Adrenal gland (tissue), 19 donors: ENCODE measurements at places on chromosomes 6 and 20. TPM values are rescaled to one million over a fixed set of nuclear protein-coding genes. Genes with fewer than 3 reads are reported as not detected.
A peak's percentile ranks its signal among the peaks of the same experiment; 100 is the strongest.

- DNase-seq, result no peak
Measured at GRCh38 chr6:36269834-36270705, at the start of gene PNPLA1. TSS of gene PNPLA1 (plus strand) at chr6:36270060. CDS start at chr6:36270460, 400 bp downstream.

- peak; percentile 59 for DNase-seq
Measured at GRCh38 chr6:139748353-139749146, 374.1 kb upstream of the CITED2 start.

DNA sequence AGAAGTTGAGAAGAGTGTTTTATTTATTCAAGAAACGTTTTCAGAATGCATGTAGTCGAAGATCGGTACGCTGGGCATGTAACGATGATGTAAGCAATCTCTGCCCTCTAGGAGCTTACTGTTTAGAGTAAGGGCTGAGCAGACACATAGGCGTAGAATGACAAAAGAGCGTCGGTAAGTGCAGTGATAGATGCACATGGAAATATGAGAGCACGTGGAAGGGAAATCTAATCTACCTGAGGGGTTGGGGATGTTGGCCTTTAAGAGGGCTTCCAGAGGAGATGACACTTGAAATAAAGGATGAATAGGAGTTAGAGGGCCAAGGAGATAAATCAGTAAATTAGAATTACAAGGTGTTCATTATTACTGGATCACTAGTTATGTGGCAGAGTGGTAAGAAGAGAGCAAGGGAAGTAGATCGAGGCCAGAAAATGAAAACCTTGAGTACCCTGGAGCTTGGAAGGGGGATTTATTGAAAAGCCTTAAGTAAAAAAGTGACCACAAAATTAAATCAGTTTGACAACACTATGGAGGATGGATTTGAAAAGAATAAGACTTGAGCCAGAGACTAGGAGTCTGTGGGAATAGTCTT lies 782 bp downstream of the TRMT11 start:
- no peak for DNase-seq

DNA sequence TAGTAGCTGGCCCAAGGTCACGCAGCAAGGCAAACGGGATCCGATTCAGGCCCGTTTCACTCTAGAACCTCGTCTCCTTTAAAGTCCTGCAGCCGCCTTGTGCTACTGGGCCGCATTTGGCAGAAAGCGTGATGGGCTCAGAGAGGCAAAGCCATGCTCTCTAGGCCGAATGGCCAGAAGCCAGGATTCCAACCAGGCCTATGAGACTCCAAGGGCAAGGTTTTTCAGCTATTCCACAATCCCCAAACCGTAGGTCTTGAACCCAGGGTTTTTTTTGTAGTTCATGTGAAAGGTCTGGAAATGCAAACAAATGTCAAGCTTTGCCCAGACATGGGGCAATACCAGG lies 174.1 kb downstream of the PREX1 start:
- peak; percentile 70 for DNase-seq

DNA sequence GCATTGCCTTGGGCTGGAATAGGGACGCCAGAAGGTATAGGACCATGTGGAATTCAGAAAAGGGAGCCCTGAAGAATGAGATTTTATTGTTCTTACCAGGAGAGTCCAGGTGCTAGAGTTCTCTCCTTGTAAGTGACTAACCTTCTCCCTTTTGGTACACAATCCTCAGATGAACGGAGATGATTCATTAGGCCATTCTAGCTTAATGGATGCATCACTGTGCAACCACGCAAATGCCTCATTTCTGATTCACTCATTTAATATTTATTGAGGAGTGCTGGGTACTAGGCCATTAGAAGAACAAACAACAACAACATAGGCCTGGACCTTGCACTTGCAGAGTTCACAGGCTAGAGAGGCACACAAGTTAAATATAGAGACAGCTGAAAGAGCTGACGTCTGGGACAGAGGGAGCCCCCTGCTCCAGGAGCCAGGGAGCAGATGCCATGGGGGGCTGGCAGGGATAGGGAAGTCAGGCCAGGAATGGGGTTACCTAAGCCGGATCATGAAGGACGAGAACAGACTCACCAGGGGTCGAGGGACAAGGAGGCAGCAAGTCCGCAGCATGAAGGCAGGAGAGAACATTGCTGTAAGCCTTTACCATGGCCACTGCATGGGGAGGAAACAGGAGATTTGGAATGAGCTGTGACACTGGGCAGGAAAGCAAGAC lies 179.5 kb upstream of the AKAP12 start:
- DNase-seq, result no peak

- no peak for DNase-seq
Measured at GRCh38 chr6:7060769-7061516, 46.8 kb upstream of the RREB1 start.

- no peak for DNase-seq
Measured at GRCh38 chr6:163835439-163836171, 421.1 kb downstream of the QKI start.

GRCh38 chr20:49326026-49326425 lies 48.2 kb upstream of the ZNFX1 start:
- no peak for DNase-seq

DNA sequence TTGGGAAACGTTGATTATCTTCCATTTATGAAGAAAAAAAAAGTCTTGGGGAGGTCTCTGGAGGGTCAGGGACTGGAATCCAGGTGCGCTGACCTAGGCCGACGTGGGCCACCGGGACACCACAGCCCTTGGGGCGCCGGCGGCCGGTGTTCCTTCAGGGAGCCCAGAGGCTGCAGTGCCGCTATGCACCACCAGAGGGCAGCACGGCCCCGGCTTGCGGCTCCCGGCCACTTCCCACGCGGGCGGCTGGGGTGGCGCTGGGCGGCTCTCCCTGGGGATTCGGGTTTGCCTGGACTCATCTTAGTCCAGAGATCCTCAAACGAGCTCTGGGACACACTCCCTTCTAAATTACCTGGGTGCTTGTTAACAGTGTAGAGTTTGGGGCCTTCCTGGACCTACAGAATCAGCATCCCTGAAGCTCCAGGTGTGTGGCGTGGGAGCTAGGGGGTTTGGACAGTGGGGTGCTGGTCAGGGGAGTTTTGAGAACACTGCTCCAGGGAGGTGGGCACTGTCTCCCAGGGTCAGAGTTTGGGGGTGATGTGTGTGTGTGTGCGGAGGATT lies 23.0 kb upstream of the GTSF1L start:
- peak; percentile 85 for DNase-seq

DNA sequence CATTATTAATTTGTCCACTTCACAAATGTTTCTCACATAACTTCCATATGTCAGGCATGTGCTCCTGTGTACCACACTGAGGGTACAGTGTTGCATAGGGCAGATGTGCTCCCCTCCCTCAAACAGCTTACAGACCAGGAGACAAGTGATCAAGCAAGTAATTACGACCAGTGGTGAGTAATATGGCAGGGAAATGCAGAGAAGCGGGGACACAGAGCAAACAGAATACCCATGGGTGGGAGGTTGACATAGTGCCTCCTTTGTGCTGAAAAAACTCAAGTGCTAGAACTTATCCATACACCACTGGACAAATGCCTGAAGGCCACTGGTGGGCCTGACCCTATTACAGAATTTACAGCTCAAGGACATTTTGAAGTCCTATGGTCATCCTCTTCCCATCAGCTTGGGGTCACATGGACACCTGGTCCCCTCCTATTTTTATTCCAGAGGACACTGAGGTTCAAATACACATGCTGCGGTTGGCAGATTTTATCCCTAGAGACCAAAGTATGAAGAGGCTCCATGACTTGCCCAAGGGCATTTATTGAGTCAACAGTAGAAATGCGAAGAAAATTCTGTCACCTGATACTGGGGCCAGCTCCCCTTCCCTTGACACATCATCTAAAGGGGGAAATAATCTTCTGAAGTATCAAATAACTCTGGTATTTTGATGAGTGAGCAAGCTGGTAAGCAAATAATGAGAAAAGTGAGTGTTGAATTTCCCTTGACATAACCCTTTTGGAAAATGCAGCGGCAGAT lies 116.6 kb downstream of the QRSL1 start:
- no peak for DNase-seq

DNA sequence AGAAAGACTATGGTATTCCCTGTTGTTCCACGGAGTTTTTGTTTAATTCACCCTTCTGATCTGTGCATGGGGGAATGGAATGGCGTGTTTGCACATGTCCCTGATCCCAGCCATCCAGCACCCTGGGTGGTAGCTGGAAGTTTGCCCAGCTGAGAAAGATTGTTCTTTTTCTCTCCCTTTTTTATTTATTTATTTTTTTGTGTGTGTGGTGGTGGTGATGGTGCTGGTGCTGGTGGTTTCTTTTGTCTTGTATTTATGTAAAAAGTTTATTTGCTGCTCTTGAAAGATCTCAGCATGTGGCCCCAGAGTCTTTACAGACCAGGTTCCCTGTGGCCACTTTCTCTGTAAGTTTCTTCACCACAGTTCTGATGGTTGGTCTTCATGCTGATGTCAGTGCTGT lies 372.6 kb downstream of the UTRN start:
- DNase-seq, result no peak

GRCh38 chr6:44462797-44463727 lies 75.6 kb downstream of the CDC5L start:
- no peak for DNase-seq

DNA sequence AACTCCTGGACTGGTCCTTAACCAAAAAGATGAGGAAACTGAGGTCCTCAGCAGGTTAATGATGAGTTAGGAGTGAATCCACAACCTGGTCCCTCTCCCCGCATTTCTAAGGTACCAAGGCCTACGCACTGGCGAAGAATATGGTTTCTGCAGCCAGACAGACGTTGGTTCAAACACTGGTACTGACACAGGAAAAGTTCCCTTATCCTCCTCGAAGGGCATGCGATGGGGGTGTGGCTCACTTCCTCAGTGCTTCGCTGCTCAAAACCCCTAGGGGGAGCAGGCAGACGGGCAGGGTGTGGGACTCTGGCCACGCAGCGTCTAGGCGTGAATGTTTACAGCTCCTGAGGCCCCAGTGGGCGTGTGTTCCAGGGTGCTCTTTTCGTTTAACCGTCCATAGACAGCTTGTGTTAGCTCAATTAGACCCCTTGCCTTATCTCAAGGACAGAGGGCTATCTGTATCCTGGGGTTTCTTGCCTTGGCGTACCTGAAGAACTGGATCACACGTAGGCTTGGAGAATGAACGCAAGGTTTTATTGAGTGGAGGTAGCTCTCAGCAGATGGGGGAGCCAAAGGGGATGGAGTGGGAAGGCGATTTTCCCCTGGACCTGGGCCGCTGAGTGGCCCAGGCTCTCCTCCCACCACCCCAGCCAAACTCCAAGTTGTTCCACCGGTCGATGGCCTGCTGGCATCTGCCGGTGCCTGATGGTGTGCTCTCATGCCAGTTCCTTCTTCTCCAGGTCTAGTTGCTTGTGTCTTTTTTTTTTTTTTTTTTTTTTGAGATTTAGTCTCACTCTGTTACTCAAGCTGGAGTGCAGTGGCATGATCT lies 31.8 kb upstream of the PTPN1 start:
- DNase-seq, result peak; percentile 73

DNA sequence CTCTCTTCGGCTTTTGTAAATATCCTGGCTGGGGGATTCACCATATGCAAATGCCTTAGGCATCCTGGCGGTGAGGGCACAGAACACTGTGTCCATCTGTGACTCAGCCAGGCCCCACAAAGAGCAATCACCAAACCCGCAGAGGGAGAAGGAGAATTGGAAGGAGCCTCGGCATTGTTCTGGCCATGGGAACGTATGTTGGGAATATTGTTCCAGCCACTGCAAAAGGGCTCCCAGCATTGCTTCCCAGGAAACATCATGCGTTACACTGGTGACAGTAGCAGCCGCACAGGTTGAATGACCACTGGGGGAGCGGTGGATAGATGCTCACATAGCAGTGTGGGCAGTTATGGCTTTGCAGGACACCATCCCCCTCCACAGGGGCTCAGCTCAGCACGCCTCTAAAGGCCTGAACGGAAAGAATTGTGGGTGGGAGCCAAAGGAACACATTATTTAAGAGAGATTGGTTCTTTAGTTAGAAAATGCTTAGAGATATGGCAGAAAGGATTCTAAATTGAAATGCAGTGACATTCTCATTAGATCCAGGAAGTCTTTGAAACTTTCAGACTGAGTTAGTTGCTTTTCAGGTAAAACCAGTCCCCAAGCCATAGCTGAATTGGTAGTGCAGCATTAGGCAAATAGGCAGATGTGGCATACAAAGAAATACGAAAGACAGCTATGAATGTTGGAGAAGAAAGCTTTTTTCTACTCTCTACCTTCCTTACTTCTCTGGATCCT lies 104.3 kb downstream of the RNF144B start:
- DNase-seq, result no peak

DNA sequence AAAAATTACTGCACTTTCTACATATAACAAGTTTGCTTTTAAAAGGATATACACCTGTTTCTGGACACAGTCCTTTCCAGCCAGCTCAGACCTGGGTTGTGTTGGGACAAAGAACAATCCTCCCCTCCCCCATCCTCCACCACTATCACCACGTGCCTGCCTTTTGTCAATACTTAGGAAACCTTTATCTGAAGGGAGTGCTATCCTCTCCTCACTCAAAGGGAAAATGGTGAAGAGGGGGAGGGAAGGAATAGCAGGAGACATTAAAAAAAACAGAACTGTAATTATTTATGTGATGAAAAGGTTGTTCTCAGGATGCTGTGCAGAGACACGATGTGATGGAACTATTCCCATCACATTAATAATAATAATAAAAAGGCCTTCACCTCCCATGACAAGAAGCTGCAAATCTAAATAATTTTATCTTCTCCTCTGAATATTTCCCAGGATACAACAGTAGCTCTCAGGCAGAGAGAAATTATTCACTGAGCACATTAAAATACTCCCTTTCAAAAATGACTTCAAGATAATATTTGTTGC lies 105.5 kb downstream of the NRSN1 start:
- DNase-seq, result no peak

DNA sequence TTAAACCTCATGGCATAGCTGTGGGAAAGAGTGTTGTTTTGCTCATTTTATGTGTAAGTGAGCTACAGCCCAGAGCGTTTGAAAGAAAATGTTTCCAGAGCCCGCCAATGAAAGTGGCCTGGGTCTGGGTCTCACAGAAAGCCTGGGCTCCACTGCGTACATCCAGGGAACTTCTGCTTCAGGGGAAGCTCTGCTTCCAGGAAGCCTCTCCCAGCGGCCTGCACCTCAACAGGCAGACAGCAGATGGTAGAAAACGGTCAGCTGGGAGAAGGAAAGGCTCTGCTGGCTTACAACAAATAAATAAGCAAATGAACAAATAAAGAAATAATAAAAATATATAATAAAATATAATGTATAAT lies 270.5 kb upstream of the SUPT3H start:
- DNase-seq, result no peak

- no peak for DNase-seq
Measured at GRCh38 chr20:5267092-5267491, 49.7 kb downstream of the PROKR2 start.

GRCh38 chr20:1674361-1674760 lies 16.8 kb upstream of the SIRPG start:
- no peak for DNase-seq

Gene ARMC2
- 6.6 TPM for total RNA-seq

Gene SLC39A7
- total RNA-seq, result 138 TPM

Gene SNX21
- total RNA-seq, result 133 TPM

Gene ZBTB12
- total RNA-seq, result 4.5 TPM

Gene TUBB2B
- 1.4 TPM for total RNA-seq

Gene ANKRD66
- not detected for total RNA-seq

Gene EFCAB8
- total RNA-seq, result not detected

Gene NMBR
- not detected for total RNA-seq

Gene SGK2
- total RNA-seq, result not detected

Gene TRIM10
- not detected for total RNA-seq
